Suppressor macrophage treated with lipopolysaccharide for 1 hour (primary cell): ENCODE measurements at places on chromosomes 3 and 15.

DNA sequence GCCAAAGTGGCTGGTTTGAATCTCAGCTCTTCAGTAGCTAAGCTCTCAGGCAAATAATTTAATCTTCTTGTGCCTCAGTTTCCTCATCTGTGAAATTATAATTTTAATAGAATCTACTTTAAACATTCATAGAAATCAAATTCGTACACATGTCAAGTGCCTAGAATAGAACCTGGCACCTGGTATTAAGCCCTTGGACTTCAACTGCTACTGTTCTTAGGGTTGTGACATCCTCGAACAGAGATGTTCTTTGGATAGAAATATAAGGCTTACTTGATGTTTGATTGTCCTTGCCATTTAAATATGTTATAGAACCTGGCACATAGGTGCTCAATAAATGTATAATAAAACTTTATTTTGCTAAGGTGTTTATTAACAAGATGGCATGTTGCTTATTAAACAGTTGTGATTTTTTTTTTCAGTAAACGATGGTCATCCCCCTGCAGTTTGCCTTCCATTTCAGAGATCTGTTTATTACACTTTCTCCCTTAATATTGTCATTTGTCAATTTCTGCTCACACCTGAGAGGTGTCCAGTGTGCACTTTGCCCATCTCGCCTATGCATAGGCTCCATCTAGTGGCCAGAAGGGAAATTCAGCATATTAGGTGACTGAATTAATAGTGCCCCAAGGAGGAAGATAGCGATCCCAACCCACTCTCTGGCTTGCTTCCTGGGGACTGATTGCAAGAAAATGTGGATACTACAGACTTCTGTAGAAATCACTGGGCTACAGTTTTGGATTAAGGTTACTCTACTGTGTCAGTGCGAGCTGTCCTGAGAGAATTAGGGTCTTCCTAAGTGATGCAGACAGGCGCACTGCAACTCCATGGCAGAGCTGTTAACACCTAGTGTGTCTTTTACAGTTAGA, 10.7 kb downstream of the IGF1R start:
- DNase-seq = peak; percentile 68

GRCh38 chr15:101489237-101489598, 289 bp downstream of the PCSK6 start:
- peak; percentile 79 for DNase-seq

GRCh38 chr3:79005084-79005483, 762.7 kb downstream of the ROBO1 start:
- DNase-seq = no peak

DNA sequence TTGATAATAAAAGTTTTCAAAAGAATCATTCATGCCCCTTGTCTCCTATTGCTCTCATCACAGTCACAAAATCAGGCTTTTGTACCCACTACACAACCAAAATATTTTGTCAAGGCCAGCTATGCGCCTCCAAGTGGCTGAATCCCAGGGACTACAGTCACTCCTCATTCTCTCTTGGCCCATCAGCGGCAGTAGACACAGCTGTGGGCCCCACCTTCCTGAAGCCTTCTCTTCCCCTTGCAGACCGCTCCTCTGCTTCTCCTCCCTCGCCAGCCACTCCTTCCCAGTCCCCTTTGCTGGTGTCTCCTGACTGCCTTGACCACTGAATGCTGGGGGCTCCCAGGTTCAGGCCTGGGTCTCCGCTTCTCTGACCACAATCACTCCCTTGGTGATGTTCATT, 52.1 kb downstream of the LSM3 start:
- no peak for DNase-seq

DNA sequence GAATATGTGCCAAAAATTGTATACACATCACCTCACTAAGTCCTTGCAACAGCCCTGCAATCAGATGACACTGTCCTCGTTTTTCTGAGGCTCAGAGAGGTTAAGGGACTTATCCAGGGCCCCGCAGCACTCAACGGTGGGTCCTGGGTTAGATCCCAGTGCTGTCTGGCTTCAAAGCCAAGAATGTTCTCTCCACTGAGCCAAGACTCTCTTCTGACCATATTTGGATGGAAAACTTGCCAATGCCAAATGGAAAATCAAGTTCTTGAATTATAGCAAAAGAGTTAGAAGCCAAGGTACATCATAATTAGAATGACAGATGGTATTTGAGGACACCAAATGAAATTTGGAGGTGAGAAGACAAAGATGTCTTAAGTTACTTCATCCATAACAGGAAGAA, 75.9 kb downstream of the NCEH1 start:
- DNase-seq = no peak

GRCh38 chr3:100972301-100972844, 20.8 kb downstream of the ABI3BP start:
- DNase-seq = no peak

GRCh38 chr3:157088601-157089454, 71.1 kb downstream of the CCNL1 start:
- DNase-seq = peak; percentile 97

GRCh38 chr3:64300790-64301423, 75.6 kb upstream of the PRICKLE2 start:
- DNase-seq = no peak

DNA sequence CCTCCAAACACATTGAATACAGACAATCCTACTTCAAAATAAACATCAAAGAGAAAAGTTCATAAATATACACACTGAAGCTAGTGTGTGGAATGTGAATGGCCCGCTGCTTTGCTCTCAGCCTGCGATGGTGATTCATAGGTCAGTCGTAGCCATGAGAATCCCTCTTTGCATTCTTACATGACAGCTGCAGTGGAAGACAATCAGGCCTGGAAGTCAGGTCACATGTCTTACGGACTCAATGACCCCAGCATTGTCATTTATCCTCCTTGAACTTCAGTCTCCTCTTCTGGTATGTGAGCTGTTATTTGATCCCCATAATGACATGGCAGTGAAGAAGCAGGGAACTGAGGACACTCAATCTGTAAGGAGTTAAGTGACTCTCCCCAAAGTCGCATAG, 217.8 kb upstream of the EOMES start:
- DNase-seq = no peak

DNA sequence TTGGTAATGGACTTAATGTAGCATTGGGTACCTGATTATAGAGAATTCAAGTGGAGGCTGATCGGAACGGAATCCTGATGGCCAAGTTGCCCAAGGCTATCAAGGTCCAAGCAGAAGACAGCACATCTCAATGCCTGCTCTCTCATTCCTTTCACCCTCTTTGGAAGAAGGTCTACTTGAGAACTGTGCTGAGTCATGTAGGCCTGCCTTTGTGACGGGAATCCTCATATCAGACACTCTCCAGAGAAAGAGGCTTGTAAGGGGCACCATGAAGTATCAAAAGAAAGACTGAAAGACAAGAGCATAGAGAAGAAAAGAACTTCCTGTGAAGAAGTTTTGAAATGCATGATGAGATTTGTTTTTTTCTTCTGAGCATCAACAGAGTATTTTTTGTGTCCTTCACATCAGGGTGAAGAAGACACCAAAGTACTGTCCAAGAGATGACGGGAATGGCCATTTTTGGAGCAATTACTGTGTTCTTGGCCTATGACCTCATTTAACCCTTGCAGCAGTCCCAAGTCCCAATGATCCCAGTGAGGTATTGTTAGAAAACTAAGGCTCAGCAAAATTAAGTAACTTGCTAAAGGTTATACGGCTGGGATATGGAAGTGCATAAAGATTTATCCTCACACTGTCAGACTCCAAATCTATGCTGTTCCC, 13.2 kb upstream of the LARP6 start:
- no peak for DNase-seq

DNA sequence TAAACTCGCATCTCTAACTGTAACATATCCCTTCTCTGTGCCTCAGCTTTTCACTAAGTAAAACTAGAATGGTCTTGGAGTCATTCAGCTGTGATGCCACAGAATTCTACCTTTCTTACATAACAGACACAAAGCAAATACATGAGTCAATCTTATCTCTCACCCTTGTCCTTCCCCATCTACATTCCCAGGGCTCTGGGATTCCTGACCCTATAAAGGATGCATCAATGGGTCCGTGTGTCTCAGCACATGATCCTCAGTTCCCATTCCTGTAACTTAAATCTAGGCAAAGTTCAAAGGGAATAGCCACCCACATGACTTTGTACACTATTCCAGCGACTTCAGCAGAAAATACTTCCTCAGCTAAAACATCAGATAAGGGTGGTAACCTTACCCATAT, 11.8 kb upstream of the ARL8B start:
- DNase-seq = no peak

DNA sequence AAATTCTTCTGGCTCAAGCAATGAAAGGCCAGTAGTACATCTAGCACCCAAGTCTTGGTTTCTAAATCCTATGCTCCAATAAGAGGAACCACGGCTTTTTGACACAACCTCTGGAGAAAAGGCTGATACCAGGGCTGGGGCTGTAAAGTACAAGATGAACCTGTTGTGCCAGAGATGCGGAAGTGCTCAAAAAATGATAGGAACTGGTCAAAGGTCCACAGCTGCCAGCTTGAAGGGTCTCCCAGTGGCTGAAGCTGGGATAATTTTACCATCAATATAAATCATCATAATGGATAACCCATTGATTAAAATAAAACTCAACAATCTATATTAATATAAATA, 558 bp upstream of the NCEH1 start:
- no peak for DNase-seq

GRCh38 chr3:11603628-11604027, 40.1 kb downstream of the VGLL4 start:
- no peak for DNase-seq

DNA sequence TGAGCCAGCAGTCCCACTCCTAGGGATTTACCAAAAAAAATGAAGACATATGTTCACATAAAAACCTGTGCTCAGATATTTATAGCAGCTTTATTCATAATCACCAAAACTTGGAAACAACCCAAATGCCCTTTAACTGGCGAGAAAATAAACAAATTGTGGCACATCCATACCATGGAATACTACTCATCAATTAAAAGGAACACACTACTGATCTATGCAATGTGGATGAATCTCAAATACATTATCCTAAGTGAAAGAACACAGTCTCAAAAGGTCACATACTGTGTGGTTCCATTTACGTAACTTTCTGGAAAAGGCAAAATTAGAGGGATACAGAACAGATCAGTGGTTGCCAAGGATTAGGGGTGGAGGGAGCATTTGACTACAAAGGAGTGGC, 394.5 kb downstream of the SHQ1 start:
- DNase-seq = no peak

DNA sequence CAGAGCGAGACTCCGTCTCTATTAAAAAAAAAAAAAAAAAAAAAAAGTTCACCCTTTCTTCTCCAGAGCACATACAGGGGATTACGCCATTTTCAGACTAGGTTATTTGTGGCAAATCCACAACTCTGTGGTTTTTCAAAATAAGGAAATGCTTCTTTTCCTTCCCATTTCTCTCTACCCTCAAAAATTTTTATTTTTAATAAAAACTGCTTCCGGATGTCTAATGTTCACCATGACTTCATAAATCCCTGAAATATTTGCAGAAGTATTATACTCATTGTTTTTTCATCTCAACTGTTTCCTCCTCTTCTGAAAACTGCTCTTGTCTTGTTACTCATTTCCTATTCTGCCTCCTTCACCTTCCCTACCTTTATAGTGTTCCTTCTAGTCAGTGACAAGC, 45.0 kb upstream of the SLC12A8 start:
- peak; percentile 92 for DNase-seq

DNA sequence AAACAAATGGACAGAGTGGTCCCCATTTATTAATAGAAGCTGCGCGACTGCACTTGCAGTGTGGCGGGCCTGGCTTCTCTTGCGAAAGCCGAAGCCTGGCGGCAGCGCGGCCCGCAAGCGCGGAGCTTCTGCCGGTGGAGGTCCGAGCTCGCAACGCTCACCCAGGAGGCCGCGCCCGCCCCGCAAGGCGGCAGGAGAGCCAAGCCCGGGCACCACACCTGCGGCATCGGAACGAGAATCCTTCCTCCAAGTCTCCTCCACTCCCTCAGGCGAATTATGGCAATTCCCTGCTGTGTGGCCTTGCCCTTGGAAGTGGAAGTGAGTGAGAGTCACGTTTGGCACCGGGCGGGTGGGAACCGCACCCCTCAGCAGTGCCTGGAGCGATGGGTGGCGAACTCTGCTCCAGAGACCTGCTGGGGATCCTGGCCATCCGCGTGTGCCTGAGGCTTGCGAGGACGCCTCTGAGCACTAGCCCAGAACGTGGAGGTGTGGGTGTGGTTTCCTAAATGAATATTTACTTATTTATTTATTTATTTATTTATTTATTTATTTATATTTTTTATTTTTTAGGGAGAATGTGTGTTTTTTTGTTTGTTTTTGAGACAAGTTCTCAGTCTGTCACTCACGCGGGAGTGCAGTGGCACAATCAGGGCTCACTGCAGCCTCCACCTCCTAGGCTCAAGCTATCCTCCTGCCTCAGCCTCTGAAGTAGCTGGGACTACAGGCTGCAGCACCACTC, 133.7 kb upstream of the UBE2E1 start:
- peak; percentile 36 for DNase-seq

GRCh38 chr3:2883283-2883682, 226.9 kb downstream of the IL5RA start:
- no peak for DNase-seq
